ENCODE measurements at places on chromosomes 2 and 18.

- DNase-seq, result no peak
Measured at GRCh38 chr2:241577413-241578122, 19.0 kb downstream of the BOK start.

DNA sequence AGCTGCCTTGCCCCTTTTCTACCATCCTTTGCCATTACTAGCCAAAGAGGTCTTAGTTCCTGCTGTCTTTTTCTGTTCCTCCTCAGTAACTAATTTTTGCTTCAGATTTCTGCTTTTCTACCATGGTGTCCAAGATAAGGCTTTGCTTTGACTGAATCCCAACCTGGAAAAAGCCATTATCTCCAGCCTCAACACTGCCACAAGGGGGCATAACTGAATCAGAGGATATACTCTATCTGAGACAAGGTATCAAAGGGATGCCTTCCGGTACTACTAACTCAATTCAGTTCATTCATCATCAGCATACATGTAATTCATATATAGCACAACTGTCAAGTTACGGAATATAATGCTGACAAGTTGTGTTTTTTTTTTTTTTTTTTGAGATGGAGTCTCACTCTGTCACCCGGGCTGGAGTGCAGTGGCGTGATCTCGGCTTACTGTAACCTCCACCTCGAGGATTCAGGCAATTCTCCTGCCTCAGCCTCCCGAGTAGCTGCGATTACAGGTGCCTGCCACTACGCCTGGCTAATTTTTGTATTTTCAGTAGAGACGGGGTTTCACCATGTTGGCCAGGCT is 11.4 kb downstream of the OSGEPL1 start:
- peak; percentile 41 for DNase-seq

DNA sequence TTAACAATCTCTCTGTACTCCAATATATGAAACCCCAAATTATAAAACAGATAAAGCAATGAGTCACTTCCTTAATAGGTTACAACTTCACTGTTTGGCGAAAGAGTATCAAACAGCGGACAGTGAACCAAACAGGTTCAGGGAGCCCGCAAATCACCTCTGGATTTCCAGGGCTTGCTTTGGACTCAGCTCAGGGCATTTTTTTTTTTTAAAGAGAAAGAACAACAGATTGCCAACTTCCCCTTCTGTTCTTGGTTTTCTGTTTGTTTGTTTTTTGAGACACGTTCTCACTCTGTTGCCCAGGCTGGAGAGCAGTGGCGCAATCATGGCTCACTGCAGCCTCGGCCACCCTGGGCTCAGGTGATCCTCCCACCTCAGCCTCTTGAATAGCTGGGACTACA is 52.7 kb downstream of the ABCB11 start:
- DNase-seq, result no peak

GRCh38 chr2:181438261-181438660 is 18.9 kb upstream of the ITGA4 start:
- no peak for DNase-seq

- DNase-seq, result no peak
Measured at GRCh38 chr2:117774716-117775115, 39.8 kb upstream of the DDX18 start.

All from stimulated activated CD8-positive, alpha-beta memory T cell treated with anti-CD3 and anti-CD28 coated beads, Interleukin-4, amount 100 ng/mL, for 48 hours (primary cell).